ENCODE measurements at places on chromosomes 2 and 18.

- DNase-seq = no peak
Observed at GRCh38 chr18:51164761-51165281, 32.7 kb downstream of the MEX3C start.

DNA sequence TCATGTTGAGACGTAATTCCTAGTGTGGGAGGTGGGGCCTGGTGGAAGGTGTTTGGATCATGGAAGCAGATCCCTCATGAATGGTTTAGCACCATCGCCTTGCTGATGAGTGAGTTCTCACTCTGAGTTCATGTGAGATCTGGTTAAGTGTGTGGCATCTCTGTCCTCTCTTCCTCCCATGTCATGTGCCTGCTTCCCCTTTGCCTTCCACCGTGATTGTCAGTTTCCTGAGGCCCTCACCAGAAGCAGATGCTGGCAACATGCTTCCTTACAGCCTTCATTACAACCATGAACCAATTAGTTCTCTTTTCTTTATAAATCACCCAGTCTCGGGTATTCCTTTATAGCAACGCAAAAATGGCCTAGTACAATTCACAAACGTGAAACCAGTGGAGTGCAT, 14.6 kb upstream of the MCM6 start:
- DNase-seq = no peak

- DNase-seq = no peak
Observed at GRCh38 chr2:205024822-205025518, 479.7 kb downstream of the PARD3B start.

DNA sequence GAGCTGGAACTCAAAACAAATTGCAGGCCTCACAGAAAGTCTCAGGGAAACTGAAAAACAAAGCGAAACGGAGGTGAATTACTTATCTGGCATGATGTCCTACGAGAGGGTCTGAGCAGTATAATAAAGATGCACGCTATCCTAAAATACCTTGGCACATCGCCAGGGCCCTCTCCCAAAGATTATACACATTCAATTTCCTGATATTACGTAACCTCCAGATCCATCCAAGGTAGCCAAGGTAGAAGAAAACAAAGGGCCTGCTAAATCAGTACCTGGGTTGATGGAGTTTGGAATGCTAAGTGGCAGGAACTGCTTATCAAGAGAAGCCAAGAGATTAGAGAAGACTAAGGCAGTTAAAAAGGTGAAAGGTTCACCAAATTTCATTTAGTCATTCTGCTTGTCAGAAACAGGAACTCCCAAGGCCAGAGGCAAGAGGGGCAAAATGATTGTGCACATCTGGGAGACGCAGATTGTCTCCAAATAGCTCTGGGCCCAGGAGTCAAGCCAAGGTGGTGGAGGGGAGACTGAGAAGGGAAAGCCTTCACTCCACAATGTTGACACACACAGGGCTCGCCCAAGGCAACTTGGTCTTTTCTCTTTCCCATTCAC, 236.8 kb upstream of the ATP5MC3 start:
- DNase-seq = no peak

GRCh38 chr2:287911-288757, at the start of gene ALKAL2:
TSS of gene ALKAL2 (minus strand) at chr2:288091. CDS start at chr2:287835, 256 bp downstream.
- no peak for DNase-seq

GRCh38 chr2:8177566-8177965, 504.3 kb upstream of the ID2 start:
- DNase-seq = no peak

- DNase-seq = no peak
Observed at GRCh38 chr2:43175876-43176275, 50.5 kb downstream of the ZFP36L2 start.

DNA sequence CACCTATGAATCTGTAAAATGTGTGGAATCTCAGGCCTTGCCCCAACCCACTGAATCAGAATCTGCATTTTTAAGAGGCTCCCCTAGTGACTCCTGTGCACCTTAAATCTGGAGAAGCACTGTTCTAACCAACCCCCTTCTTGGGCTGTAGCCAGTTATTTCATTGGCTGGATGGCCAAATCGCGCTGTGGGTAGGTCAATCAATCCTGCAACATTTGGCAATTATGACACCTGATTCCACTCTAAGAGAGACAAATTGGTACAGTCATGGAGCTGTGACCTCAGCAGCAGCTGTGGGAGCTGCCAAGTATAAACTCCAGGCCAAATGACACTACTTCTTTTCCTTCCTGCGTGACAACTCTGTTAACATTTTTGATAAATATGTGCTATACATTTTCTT, 208.7 kb downstream of the CLIP4 start:
- DNase-seq = no peak

DNA sequence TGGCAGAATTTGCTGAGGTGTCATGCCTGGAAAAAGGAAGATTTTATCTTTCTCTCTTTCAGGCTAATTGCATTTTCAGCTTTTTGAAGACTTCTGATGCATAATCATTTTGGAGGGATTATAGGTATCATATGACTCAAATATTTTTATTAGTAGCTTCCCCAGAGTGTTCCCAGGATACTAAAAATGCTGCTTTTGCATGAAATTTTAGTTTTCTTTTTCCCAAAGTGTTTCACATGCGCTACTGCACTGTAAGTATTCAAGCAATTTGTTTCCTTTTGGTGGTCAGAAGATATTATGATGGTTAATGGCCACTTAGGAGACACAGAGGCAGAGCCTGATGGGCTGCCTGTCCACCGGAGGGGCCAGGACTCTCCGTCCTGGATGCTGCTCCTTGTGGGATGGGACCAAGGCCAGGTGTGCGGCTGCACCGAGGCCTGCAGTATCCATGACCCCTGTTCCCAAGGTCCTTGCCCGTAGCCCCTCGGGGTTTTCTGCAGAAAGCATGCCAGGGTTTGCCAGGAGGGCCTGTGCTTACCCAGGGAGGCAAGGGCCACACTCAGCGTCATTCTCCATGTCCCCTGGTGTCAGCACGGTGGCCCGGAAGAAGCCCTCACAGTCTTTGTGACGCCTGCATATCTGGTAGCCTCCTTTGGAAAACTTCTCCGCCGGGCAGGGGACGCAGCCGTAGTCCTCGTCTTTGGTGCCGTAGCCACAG, 60.2 kb downstream of the EDAR start:
- no peak for DNase-seq

- DNase-seq = no peak
Observed at GRCh38 chr18:64132871-64133270, 16.0 kb downstream of the LINC00305 start.

DNA sequence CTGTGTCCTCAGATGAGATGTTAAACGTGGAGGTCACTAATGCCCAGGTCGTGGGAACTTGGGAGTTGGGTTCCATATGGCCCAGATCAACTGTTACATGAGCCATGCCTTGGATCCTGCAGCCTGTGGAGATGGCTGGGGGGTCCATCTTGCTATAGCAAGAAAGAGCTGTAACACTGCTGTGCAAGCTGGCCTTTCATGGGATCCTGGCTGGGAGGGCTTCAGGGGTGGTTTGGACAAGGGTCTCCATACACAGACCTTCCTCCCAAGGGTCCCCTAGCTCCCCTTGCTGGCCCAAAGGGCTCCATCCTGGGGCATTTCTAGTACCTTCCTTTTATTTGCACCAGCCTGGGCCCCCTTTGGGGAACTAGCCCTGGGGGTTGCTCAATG, 337.7 kb downstream of the DYSF start:
- DNase-seq = no peak

DNA sequence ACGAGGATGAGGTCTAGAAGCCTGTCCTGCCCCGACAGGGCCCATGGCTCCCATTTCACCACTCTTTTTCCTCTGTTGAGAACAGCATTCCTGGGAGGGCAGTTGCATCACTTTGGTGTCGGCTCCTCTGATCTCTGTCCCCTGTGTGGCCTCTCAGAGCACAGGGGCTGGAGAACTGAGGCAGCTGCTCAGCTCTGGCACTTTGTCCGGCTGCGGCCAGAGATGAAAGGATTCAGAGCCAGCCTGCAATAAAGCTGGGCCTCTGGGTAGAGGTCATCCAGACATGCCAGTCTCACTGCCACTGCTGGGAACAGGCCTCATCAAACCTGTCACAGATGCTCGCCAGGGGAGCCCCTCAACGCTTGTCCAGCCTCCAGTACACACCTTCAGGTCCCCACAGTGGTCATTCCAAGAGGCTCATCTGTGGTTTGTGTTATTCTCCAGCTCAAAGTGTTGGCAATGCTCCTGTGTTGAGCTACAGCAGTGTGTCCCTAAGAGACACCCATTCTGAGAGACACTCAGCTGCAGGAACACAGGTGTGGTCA, 13.1 kb upstream of the ROCK2 start:
- no peak for DNase-seq

- DNase-seq = no peak
Observed at GRCh38 chr18:57435846-57436190, 644 bp downstream of the ONECUT2 start.

DNA sequence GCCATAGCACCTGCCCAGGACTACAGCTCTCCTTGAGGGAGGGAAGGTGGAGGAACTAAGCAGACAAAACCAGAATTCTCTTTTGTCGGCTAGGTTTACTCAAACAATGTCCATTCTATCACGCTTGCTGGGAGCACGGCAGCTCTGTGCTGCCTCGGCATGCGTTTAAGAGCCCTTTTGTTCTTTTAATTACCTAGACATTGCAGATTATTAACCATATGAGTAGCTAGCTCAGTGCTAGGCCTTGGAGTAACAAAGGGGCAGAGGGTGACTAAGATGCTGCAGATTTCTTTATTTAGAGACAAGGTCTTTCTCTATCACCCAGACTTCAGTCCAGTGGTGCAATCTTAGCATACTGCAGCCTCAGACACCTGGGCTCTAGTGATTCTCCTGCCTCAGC, 11.1 kb downstream of the MSGN1 start:
- no peak for DNase-seq

DNA sequence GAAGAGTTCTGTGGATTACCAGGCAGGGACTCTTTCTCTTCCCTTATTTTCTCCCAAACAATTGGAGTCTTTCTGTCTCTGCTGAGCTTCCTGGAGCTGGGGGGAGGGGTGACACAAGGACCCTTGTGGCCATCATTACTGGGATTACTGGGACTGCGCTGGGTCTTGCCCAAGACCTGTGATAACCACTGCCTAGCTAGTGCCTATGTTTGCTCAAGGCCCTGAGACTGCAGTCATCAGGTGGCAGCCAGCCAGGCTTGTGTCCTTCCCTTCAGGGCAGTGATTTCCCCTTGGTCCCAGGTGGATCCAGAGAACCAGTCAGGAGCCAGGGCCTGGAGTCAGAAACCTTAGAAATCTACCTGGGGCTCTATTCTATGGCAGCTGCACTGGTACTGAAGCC, 355.6 kb downstream of the PARD3B start:
- no peak for DNase-seq

DNA sequence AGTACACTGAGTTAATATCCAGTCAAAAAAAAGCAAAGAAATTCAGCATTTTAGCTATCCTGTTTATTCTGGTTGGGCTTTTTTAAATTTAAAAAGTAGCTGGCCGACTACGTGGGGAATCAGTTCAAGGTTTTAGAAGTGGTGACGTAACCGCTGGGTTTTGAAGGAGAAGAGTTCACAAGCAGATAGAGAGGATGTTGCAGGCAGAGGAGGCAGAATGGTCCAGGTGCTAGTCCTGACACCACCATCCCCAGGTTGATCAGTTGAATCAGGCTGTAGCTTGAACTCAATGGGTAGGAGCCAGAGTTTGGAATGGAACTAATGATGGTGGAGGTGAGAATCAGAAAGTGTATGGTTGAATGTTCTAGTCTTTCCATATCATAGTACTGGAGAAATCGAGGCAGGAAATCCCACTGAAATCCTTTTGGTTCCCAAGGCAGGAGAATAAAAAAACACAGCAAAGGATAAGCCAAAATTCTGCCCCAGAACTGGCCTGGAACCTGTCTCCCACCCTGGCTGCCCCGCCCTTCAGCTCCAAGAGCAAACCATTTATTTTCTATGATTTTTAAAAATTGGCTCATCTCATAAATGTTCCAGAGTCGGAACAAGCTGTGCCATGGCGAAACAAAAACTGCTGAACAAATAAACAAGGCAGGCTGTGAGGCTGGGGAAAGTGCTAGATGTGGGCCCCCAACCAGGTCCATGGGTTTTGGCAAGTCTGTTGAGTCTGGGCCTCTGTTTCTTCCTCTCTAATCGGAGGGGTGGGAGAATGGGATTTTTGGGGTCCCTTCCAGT, 44.0 kb downstream of the SLC4A1AP start:
- DNase-seq = no peak

DNA sequence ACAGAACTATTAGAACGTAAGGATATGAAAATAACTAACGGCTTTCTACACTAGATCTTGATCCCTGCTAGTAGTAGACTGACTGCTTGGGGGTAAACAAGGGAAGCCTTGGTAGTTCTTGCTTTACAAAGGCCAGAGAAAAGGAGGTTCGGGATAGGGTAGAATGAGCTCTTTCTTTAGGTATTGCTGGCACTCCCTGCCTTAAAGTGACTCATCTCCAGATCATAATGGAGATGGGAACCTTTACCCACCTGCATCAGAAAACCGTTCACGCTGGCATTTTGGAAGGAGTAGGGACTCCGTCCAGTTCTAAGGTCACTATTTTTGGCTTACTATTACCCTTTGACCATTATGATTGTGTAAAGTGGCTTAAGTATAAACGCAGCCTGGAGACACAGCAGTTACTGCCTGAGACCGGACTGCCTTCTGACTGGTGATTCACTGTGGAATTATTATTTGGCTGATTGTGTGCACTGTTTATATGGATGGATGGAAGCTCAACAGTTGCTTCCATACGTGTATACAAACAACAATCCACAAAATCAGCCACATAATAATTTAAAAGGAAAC, 482.5 kb downstream of the STK39 start:
- DNase-seq = no peak
